ENCODE measurements at places on chromosomes 1 and 21. TPM values are rescaled to one million over a fixed set of nuclear protein-coding genes. Genes with fewer than 3 reads are reported as not detected.

DNA sequence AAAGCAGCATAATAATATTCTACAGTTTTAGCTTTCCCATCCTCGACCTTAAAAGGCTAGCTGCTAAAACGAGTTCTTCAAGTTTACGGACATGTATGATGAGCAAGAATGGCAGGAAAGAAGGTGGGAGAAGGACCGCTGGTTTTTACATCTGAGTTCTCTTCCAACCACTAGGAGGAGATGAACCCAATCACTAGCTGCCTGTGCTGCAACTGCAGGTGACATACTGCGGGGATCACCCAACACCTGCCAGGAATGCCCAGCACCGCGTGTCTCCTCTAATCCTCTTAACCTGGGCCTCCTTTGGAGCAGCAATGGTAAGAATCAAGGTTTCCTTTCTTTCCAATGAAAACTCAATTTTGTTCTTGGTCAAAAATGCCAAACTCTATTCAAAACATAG lies 23.5 kb downstream of the TOR3A start:
- DNase-seq, result no peak

The FAM72D gene
- 16.7 TPM for total RNA-seq

DNA sequence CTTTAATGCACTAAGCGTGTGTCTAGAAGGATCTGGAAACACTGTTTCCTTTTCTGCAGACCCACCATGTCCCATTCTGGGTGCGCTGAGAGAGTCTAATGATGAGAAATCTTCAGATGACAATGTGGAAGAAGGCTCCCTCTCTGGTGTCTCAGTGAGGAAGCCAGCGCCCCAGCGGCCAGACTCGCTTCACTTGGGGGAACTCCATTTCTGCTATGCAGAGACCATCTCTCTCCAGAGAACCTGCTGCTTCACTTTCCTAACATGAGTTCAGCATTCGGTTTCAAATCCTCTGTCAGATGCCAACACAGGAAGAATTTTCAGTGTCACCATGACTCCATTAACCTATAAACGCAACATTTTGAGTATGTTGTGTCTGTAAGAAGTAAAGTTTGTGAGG lies 121.8 kb downstream of the SYF2 start:
- DNase-seq, result no peak

DNA sequence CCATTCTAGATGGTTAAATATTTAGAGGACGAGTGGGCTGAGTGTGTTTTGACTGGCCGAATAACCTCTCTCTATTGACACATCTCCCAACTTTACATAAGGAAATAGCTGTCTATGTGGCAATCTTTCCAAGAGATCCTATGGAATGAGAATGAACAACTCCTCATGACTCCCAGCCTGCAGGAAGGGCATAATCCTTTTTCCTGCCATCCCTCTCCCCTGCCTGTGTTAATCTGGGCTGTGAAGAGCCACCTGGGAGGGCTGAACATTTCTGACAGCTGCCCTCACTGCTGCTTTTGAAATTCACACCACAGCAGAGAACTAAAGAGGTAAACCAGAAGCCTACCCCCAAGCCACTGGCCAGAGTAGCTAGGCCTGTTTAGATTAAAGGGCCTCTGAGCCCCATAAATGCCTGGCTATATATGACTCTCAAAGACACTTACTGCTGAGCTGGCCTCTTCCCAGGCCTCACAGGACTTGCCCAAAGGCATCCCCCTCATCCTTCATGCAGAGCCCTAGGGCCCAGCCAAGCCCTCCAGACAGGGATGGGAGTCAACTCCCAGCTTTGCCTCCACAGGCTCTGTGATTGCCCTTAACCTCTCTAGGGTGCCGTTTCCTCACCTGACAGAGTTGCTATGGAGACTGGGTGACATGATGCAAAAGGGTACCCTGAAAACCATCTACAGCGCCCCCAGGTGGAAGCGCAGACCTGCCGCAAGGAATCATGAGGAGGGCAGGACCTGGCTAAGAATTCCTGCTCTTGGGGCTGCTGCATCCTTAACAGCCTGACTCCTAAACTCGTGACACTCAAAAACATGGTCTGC lies 42.0 kb upstream of the LDLRAP1 start:
- peak; percentile 32 for DNase-seq
